Stimulated activated CD4-positive, alpha-beta T cell treated with anti-CD3 and anti-CD28 coated beads, Interleukin-15, amount 100 ng/mL, for 1 hour (primary cell): ENCODE measurements at places on chromosomes 11 and 22.

DNA sequence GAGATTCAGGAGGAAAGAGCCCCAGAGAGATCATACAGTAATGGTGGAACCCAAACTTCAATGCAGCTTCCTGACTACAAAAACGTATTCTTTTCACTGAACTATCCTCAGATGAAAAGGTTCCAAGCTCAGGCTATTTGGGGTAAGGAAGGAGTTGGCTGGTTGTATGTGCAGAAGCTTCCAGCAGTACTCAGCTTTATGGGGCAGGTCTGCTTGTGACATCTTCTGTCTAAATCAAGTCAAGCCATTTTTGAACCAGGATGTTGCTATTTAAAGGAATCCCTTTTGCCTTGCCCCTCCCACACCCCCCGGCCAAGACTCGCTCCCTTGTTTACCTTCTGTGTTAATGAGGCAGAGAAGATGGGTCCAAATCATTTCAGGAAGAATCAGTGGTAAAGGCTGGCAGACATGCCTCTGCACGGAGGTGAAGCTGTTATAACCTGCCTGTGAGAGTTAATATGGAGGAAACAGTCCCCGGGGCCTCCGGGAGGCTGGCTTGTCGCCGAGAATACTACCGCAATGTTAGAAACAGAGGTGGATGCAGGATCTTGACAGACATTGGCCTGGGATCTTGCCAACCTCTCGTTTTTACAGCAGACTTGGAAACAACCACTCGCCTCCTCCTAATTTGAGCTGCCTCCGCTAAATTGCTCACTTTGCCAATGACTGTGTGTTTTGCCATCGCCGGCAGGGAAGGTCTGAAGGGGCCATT, 45.4 kb downstream of the TIMP3 start:
- DNase-seq: no peak

DNA sequence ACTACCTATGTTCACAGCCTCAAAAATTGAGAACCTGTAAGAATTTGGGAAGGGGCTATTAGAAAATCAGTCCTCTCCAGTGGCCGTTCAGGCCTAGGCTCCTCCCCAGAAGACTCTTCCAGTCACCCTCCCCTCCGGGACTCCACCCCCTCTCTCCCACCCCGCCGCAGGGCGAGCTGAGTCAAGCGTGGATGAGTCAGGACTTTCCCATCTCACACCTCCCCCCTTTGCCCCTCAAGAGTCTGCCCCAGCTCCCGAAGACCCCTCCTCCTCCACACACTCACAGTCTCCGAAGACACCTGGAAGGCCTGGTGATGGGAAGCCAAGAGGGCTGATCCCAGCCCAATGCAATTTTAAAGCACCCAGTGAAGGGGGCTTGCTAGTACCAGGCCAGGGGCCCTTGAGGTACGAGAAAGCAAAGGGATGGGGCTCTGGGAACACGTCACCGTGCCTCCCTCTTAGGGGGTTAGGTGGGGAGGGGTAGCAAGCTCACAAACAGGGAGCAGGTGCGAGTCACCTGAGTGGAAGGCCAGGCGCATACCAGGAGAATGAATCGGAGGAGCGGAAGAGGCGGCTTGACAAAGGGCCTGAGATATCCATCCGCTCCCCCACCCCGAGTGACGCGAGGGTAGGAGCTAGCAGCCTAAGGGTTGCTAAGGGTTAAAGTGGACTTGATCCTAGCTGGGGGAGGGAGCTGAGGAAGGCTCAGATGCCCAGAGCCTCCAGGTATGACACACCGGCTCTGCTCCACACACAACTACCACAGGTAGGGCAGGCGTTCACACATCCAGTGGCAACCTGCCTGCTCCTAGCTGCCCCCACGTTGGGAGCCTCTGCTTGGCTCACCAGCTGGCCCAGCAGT, 13.6 kb downstream of the BCL9L start:
- DNase-seq: peak; percentile 68

DNA sequence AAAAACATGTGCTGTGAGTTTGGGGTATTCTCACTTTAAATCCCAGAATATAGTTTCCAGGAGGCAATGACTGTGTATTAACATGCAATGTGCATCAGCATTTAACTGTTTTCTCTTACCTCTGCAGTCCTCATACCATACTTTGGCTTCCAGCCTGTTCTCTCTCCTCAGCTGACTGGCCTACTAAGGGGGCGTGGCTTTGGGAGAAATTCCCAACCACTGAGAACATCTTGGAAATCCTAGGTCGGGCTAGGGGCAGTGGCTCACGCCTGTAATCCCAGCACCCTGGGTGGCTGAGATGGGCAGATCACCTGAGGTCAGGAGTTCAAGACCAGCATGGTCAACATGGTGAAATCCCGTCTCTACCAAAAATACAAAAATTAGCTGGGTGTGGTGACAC, 13.5 kb upstream of the ZC3H12C start:
- no peak for DNase-seq

DNA sequence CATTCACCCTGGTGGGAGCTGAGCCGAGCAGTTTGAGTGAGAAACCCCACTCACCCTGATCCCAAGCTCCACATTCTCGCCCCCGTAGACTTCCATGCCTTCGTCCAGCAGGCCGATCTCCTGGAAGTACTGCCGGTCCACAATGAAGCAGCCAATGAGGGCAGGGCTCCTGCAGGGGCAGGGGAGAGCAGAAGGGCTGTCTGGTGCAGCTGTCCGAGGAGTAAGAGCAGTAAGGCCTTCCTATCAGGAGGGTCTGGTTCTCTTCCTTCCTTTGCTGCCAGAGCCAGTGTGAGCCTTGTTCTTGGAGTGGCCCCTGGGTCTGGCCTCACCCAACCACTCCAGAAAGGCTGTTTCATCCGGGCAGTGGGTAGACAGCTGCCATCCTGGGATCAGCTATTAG, 19.4 kb upstream of the CSNK2A3 start:
- no peak for DNase-seq

DNA sequence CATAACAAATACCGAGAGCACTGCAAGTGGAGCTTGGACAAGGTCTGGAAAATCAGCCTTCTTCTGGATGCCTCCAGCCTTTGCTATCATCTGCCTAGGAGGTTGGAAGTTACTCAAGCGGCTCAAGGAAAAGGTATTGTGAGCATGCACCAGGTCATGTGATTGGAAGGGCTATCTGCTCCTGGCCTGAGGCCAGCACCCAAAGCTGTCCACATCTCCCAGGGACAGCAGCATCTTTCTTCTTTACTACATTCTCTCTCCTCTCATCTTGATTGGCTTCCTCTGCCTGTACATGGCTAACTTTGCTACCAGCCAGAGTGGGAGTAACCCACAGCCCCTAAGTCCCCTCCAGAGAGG, 44.2 kb upstream of the AMPD3 start:
- no peak for DNase-seq

- DNase-seq: no peak
Measured at GRCh38 chr11:104451197-104451893, 287.4 kb upstream of the PDGFD start.

GRCh38 chr11:68312780-68313573, 586 bp downstream of the LRP5 start:
- DNase-seq: no peak

- DNase-seq: no peak
Measured at GRCh38 chr22:18088825-18089568, 11.2 kb downstream of the PEX26 start.

DNA sequence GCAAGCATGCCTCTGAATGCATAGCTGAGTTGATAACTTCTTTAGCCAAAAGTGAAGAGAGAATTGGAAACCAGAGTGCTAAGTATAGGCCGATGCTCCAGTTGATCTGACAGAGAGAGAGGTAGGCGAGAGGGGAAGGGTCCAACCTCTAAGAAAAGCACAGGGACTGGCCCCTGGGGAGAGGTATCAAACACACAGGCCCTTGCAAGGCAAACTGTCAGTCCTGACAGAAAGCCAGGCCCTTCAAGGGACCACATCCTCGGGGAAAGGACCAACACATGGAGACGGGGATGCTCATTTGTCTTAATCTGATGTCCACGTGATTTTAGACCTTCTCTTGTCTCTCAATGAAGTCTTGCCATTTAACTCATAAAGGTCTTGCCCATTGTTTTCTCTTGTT, 43.9 kb upstream of the SPATA19 start:
- DNase-seq: no peak

DNA sequence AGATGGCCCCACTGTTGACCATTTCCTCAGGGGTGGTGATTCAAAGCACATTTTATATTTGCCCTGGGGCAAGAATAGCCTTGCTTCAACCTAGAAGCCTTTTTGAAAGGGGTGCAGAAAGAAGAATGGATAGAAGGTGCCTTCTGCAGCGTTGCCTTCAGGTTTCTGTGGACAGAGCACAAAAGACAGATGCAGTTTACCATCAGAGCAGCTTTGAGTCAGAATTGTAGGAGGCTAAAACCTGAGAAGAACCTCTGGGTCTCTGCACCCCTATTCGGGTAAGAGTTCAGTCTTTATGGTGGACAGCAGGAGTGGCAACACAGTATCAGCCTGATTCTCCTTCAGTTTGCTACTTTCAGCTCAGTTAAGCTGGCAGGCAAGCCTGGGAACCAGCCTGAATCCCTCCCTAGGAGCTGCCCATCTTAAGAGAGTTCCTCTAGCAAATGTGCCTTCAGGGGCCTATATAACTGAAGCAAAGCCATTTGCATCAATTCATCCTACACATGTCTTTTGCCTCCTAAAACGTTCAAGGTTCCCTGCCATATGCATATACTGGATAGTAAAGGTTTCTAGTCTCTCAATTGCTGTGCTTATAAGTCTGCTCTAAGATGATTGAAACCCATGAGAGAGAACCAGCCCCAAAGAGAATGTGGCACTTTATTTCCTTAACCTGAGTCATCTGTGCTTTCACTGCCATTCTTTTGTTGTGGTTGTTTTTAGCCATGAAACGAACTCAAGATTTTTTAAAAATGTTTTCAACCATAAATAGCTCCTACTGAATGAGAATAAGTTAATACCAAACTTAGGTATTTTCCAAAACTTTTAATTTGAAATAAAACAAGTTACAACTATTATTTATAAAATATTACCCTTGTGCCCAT, 123.0 kb downstream of the TRIM44 start:
- DNase-seq: no peak

DNA sequence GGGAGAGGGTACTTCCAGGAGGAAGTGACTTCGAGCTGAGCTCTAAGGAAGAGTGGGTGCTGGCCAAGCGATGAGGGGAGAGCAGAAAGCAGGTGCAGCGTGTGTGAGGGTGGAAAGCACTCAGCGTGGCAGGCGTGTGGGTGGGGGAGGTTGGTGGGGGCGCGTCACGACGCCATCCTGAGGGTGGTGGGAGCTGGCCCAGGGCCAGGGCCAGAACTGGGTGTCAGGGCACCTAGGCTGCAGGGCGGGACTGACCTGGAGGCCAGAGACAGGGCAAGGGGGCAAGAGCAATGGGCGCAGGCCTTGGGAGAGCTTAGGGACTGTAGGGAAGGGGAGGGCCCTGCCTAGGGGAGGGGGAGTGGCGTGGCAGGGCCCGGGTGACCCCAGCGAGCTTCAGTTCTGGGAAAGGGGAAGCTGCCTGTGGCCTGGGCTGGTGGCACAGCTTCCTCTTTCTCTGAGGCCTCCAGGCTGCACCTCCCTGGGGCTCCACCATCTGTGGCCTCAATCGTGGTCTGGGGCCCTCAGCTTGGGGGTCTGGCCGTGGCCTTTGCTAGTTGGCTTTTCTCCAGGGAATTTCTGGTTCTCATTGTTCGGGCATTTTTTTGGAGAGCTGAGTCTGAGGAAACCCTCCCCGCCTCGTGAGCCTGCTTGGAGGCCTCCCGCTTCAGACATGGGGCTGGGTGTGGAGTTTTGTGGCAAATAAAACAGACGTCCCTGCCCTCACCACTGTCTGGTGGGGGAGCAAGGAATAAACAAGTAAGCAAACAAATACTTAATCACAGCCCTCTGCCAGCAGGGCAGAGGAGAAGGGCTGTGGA, 8.9 kb downstream of the RELT start:
- no peak for DNase-seq

- DNase-seq: no peak
Measured at GRCh38 chr22:37575490-37576003, 4.3 kb downstream of the LGALS2 start.

- DNase-seq: no peak
Measured at GRCh38 chr11:103904324-103904667, 132.1 kb upstream of the DDI1 start.

GRCh38 chr22:23387827-23388516, 192.1 kb downstream of the IGLL1 start:
- no peak for DNase-seq

DNA sequence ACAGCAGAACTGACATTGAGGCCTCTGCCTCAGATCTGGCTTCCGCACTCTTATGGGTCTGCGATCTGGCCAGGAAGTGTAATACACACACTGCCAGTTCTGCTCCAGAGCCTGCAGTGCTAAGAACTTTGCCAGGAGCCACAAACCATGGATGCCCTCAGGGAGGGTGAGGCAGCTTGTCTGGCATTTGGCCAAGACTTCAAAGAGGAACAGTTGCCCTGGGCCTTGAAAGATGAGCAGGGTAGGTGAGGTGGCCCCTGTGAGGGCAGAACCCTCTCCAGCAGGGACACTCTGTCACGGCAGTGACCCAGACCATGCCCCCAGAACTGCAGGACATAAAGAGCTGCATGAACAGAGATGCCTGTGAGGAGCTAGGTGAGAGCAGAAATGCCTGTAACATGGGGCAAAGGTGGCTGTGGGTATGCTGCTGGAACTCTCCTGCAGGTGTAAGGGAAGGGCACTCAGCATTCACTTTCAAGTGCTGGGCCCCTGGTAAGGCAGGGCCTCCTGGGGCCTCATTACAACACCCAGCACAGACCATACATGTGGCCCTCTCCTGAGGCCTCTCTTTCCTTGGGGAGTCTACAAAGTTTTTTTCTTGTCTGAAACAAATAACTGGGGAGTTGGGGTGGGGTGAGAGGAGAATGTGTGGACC, 47.3 kb downstream of the NEU3 start:
- no peak for DNase-seq

- DNase-seq: no peak
Measured at GRCh38 chr11:10017911-10018310, 276.1 kb downstream of the SBF2 start.

GRCh38 chr11:18171377-18172000, 1.1 kb upstream of the MRGPRX4 start:
- DNase-seq: no peak

DNA sequence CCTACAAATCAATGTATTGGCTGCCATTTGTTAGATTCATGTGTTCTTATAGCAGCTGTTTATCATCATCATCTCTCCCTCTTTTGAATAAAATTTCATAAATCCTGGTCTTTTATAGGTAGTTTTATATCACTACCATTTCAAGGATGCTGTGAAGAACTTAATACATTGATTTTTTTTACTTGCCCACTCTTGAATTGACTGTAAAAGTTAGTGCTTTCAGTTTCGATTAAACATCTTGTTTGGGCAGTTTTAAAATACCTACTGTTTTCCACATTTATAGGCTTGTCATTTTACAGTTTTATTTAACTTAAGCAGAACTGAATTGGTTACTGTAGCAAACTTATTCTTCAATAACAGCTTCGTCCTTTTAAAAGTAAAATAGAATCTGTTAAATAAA, 59.5 kb downstream of the TTC17 start:
- no peak for DNase-seq

DNA sequence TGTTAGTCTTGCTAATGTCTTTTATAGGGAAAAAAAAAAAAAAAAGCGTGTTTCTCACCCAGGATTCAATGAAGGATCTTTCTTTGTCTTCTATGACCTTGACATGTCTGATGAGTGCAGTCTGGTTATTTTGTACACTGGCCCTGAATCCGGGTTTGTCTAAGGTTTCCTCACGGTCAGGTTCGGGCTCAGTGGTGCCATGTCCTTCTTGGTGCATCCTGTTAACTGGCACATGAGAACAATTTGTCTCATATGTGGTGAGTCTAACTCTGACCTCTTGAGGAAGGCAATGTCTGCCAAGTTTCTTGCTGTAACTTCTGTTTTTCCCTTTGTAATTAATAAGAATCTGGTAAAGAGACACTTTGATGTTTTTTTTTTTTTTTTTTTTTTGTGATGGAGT, 12.5 kb downstream of the F2 start:
- DNase-seq: no peak
